ENCODE measurements at places on chromosomes 12 and 14.

GRCh38 chr14:88821888-88822287, 2.6 kb upstream of the TTC8 start:
- DNase-seq: no peak

DNA sequence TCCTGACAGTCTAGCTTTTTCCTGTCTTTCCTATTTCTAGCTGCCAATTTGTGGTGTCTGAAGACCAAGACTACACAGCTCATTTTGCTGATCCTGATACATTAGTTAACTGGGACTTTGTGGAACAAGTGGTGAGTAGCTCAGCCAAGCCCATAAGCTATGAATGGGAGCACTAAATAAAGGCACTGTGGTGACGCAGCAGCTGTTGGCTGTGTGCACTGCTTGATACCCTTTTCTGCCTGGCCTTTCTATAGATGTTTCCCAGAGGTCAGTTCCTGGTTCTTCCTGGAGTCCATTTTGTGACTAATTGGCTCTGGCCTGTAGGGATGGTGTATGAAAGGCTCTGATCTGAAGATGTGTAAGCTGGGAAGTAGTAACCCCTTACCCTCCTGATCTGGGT, 20.5 kb downstream of the RNF10 start:
- no peak for DNase-seq

GRCh38 chr14:32426028-32426427, 96.9 kb downstream of the AKAP6 start:
- no peak for DNase-seq

- DNase-seq: no peak
Observed at GRCh38 chr12:131042834-131043245, 89.1 kb downstream of the ADGRD1 start.

DNA sequence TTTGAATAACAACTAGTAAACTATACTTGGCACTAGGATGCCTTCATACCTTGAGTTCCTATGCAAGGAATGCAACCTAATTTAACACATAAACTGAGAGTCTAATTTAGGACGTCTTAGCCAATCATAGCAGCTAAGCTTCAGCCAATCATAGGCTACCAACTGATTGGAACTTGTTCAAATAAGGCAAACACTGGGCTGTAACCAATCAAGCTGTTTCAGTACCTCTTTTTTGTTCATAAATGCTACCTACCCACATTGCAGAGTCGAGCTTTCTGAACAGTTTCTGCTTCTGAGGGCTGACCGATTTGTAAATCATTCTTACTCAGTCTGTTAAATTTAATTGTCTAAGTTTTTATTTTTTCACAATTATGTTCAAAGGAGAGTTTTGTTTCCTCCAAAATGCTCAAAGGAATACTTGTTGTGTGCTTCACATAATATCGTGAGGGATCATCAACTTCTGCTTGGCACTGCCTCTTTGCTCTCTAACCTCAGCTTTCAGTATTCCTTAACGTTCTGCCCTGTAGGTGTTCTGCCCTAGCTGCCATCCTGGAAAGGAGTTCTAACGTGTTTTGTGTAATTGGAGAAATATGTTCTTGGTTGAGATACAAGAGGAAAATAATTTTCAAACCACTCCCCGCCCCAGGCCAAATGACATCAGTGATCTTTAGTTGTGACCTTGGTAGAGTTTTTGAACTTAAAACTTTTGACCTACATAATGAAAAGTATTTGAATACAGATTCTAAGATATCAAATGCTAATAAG, 380.4 kb upstream of the MIS18BP1 start:
- DNase-seq: no peak

DNA sequence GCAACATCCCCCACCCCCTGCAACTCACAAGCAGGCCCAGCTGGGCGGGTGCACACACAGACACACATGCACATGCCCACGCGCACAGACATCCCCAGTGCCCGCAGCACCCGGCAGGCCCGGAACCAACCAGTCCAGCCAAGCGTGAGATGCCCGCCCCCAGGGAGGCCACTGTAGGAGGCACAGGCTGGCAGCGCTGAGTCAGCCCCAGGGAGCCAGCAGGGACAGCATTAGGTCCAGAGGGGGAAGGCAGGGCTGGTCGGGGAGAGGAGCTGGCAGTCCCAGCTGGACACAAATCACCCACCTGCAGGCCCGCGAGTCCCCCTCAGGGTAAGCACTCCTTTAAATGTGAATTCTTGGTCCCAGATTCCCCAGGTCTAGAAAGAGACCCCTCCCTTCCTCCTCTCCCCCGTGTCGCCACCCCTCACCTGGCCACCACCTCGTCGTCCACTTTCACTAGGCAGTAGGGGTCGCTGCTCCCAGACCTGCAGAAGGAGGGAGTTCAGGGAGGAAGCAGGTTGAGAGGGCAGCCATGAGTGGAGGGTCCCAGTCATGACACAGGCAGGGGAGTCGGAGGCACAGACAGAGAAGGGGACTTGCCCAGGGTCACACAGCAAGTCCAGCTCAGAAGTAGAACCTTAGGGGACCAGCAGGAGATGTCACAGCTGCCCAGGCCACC, 5.0 kb downstream of the RASAL1 start:
- DNase-seq: no peak

- no peak for DNase-seq
Observed at GRCh38 chr14:105891631-105892452, 365.5 kb downstream of the TMEM121 start.

DNA sequence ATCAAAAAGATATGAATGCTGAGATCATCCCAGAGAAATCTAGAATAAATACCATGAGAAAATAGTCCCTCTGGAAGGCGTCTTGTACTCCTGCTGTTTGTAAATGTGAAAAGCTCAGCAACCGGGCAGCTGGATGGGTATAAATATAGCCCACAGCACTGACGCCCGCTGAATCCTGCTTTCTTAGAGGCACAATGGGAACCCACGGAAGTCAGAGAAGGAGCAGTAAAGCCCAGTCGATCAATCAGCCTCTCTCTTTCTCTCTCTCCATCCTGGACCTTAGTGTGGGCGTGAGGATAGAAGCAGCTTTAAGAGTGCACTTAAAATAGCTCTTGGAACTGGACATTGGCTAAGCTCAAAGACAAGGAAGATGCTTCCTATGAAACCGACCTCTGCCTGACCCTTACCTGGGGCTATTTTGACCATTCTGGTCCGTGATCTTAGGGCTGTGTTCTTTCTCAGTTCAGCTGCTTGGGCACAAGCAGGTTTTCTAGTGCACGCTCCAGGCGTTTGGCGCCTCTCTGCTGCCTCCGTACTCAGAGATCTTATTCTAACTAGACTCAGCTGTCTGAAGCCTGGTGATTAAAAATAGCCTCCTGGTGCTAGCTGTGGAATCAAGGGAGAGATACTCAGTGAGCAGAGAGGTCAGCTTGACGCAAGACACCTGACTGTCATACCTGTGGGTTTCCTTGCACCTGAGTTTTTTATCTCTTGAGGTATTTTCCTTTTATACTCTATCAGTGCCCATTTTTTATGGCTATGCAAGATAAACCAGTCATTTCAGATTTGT, 144.6 kb downstream of the ETV6 start:
- no peak for DNase-seq
